Myocyte (in vitro differentiated cells): ENCODE measurements at places on chromosomes 7 and 10.

DNA sequence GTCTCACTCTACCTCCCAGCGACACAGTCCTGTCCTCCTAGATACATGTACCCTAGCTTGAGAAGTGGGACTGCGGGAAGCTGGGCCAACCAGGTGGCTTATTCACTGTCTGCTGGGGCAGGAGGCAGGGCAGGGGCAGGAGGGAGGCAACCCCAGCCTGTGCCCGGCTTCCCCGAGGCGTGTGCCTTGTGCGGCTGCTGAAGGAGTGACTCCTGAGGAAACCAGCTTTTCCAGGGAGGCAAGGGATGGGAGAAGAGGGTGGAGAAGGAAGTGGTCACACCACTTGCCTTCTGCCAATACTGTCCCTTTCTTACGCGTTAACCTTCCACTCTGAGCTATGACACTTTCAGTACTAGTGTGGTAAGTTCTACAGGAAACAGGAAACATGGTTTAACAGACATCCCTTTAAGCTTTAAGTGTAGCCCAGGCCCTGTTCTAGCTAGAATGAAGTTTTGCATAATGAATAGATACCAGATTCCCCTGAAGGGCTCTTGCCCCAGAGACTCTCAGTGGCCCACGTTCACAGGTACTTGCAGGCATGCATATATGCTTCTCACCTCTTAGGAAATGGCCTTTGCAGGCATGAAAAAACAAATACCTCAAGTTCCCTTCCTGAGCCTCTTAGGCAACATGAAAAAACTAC lies 40.6 kb downstream of the SYPL1 start:
- no peak for DNase-seq

GRCh38 chr7:17009933-17010332 lies 128.2 kb upstream of the AGR3 start:
- DNase-seq, result no peak

- no peak for DNase-seq
Observed at GRCh38 chr10:93570383-93570782, 3.9 kb downstream of the FFAR4 start.

- no peak for DNase-seq
Observed at GRCh38 chr7:3243680-3244079, 57.4 kb upstream of the SDK1 start.

DNA sequence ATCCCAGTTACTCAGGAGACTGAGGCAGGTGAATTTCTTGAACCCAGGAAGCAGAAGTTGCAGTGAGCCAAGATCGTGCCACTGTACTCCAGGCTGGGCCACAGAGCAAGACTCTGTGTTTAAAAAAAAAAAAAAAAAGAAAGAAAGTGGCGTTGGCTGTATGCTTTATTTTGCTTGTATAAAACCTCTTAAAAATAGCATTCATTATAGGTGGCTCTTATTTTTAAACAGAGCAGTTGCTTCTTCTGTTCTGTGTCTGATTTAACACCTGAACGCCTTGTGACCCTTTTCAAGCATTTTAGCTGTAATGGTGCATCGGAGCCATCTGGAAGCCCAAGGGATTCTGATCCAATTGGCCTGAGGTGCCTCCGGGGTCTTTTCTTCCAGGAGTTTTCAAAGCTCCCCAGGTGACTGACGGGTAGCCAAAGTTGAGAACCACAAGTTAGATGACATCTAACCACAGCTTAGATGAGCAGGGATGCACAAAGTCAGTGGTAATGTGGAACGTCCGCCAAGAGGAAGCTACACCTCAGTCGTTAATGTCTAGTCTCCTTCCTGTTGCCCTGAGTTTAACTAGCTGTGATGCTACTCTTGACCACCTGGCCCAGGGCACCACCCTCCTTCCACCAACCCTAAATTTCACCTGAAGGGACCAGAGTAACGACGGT lies 274.6 kb upstream of the KLF6 start:
- DNase-seq, result no peak

DNA sequence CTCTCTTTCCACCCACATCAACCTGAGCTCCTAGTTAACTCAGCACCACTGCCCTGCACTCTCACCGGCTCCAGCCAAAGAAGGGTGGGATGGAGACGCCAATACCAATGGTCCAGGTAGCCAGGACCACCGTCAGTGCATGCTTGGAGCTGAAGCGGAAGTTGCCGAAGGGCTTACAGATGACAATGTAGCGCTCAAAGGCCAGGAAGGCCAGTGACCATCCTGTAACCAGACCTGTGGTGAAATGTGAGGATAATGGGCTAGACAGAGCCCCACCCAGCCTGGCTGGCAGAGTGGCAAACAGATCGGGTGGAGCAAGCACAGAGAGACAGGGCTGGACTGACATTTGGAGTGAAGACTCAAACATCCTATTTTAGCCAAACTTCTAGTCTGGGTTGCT lies 673 bp downstream of the OPN1SW start:
- peak; percentile 45 for DNase-seq

- peak; percentile 72 for DNase-seq
Observed at GRCh38 chr7:42677751-42678699, 233.8 kb downstream of the C7orf25 start.

DNA sequence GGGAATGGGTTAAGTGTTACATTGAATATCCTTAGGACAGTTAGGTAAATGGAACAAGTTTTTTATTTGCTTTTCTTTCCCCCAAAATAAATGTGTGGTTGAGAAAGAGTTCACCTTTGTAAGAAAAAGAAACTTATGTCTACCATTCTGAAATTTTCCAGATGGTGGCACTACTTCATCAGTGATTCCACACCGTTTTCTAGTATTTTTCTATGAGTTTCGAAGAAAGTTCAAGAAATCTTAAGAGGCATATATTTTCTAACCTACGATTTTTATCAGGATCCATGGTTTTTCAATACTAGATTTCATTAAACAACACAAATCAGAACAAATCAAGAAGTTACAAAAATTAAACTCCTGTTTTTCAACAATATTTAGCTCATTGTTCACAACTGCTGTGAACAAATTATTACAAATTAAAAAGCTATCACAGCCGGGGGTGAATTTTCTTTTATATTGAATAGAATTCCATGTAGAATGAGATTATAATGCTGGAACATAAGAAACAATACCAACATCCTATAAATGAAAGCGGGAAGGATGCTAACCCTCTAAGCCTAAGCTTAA lies 163.1 kb upstream of the NPVF start:
- peak; percentile 33 for DNase-seq

DNA sequence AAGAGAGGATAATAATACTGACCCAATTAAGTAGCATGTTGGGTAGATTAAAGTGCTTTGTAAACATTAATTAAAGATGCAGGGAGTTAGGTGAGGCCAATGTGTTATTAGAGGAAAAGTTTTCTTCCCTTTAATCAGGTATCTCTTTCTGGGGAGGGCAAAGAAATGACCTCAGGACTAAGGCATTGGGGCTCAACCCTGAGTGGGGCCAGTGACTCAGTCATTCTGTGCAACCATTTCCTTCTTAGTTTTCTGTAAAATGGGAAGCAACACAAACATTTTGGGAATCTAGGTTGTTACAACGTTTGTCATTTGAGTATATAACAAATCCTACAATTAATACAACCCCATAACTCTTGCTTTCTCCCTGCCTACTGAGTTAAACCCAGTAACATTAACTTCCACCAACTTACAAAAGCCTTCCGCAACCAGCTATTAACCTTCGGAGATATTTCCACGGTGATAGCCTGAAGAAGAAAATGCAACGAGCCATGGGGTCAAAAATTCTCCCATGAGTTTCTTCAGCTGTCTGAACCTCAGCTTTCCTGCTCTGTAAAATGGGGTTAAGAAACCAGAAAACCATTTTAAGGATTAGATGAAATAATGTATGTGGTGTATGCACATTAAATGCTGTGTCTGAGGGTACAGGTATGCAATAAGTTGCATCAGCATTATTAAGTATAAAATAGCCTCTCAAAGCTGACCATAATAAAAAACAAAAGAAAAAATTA lies 965 bp upstream of the PROSER2 start:
- DNase-seq, result no peak

GRCh38 chr7:101666741-101667140 lies 37.6 kb upstream of the MYL10 start:
- peak; percentile 57 for DNase-seq

DNA sequence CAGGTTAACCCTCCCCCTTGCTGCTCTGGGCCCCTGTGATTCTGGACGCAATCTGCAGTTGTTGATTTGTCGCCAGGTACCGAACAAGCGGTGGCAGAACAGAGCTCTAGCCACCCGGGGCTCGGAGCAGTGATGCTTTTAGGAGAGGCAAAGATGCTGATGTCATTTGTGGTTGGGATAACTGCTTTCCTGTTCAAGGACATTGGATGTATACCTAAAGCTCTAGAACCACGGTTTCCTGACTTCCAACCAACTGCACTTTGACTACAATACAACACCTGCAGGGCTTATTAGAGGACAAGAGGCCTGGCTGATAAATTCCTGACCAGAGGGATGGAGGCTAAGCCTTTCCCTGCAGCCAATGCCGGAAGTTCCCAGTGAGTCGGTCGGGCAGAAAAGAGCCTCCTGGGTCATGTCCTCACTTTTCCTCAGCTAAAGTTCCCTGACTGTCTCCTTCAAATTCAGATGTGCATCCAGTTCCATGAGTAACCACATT lies 6.5 kb upstream of the RBM20 start:
- DNase-seq, result peak; percentile 51

GRCh38 chr7:143908120-143908519 lies 6.1 kb upstream of the TCAF1 start:
- no peak for DNase-seq

DNA sequence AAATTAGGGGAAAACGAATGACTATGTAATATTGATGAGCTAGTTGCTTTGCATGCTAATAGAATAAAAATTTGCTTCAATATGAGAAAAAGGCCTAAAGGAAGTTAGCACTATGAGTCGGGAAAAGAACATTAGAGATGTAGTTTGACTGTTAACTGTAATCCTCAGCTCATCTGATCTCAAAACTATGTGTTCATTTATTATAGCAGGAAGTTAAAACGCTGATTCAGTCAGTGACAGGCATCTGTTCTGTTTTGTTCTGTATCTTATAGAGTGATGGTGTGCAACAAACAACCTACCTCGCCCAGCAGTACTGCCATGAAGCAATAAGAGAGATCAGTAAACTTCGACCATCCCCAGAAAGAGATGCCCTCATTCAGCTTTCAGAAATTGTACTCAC lies 48.6 kb downstream of the PDSS1 start:
- no peak for DNase-seq

GRCh38 chr10:55631071-55631654 lies 729.9 kb downstream of the ZWINT start:
- no peak for DNase-seq

DNA sequence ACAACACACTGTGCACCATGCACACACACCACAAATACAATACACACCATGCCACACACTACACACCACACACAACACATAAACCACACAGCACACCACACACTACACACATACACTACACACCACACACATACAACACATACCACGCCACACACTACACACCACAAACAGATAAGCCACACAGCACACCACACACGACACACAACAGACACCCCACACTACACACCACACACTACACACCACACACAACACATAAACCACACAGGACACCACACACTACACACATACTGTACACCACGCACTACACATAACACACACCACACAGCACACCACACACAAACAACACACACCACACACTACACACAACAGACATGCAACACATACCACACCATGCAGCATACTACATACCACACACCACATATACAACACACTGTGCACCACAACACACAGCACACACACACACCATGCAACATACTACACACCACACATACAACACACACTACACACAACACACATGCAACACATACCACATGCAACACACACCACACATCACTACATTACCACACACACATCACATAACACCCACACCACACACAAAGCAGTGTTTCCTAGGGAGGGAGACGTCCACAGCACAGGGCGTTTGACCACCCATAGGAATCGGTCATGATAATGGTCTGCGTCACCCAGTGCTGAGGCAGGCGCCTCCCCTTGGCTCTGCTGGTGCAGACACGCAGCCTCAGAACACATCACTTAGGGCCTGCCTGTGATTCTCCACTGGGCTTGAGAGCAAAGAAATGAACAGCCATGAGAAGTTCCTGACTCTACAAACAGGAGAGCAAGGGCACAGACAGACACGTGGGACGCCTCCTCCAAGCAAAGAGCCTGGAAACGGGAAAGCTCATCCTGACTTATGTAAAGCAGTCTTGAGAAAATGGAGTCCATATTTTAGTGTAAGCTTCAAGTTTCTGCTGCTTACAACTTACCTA lies 458.3 kb downstream of the PTPRN2 start:
- DNase-seq, result no peak
